SK-N-SH (cell line): ENCODE measurements at places on chromosomes 12 and 14.
A peak's percentile ranks its signal among the peaks of the same experiment; 100 is the strongest.

DNA sequence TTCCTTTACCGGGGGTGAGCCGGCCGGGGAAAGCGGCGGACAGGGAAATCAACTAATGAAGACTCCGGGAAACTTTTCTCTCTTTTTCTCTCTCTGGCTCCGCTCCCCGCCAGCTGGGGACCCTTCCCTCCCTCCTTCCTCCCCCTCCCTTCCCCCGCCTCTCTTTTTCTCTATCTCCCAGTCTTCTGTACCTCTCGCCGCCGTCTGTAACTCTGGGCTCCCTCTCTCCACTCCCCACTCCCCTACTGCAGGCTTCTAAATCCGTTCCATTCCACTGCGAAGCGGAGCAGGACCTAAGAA is 6.9 kb upstream of the HOXC11 start:
- no peak for DNase-seq

DNA sequence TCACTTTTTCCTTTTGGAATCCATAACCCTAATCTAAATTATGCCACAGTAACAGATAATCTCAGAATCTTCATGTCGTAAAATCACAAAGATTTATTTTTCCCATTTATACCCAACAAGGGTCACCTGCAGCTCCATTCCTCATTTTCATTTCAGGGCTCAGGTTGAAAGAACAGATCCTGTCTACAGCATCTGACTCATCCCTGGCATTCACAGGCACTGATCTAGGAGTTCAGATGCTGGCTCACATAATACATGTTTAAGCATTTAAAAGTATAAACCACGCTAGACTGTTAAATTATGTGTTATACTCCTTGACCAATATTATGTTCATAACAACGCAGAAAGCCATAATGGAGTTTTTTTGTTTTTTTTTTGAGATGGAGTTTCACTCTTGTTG is 58.3 kb downstream of the STON2 start:
- no peak for DNase-seq

GRCh38 chr14:94548999-94549985 is 11.9 kb upstream of the SERPINA4 start:
- DNase-seq = peak; percentile 66

DNA sequence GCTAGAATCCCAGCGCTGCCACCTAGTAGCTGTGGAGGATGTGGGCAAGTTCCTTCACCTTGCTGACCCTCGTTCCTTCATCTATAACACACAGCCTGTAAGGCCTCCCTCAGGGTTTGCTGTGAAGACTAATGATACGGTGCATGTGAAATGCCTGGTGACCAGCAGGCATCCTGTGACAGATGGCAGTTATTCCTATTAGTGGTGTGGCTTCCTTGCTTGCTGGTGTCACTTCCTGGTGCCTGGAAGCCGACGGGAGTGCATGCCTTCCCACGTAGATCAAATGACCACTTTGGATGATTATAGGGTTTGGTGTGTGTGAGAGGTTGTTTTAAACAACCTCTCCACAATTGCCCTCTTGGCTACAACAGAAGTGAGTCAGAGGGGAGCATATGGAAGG is 894.9 kb downstream of the VRK1 start:
- no peak for DNase-seq

- DNase-seq = no peak
These were observed 23.5 kb downstream of the SIX6 start for GRCh38 chr14:60532442-60532841.

DNA sequence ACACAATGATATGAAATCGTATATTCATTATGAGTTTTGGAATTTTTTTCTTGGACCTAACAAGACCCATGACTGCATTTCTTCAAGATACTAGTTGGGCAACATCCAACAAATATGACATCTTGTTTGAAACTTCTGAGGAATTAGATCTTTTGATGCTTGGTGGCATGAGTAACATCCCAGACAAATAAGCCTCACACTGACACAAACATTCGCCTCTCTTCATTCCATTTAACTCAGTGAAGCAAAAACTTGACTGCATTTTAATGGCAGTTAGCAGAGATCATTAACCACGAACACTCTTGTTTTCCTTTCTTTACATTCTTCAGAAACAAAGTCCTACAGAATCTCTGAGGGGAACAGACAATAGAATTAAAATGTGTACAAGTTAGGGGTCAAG is 758.3 kb downstream of the C12orf50 start:
- DNase-seq = no peak

DNA sequence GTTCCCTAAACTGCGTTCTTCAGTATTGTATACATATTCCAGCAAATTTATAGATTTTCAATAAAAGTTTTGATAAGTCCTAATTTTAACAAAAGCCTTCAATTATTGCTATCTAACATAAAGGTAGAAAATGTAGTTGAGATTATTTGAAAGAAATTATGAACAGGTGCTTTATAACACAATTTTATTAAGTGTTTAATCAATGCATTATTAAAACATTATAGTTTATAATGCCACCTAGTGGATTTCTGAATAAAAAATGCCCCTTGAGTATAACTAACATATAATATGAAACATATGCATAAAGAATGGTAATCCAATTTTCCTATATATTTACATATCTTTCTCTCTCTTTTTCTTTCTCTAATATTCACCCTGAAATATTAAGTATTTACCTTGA is 515.3 kb downstream of the SLC6A15 start:
- DNase-seq = peak; percentile 6

DNA sequence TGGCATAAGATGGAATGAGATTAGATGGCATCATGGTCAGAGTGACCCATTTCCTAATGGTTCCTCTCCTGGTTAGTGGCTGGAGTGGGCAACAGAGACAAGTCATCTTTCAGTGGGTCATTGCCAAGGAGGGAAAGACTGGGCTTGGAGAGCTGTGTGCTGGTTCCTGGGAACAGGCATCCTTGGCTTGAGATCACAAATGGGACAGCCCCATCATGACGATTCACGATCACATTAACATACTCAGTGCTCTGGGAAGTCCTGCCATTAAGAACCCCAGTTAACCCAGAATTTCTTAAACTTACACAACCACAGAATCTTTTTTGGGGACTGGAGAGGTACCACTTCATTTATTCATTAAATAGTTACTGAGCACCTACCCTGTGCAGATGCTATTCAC is 27.3 kb downstream of the CHST11 start:
- no peak for DNase-seq

GRCh38 chr14:54600717-54601109 is 33.8 kb downstream of the SAMD4A start:
- no peak for DNase-seq

DNA sequence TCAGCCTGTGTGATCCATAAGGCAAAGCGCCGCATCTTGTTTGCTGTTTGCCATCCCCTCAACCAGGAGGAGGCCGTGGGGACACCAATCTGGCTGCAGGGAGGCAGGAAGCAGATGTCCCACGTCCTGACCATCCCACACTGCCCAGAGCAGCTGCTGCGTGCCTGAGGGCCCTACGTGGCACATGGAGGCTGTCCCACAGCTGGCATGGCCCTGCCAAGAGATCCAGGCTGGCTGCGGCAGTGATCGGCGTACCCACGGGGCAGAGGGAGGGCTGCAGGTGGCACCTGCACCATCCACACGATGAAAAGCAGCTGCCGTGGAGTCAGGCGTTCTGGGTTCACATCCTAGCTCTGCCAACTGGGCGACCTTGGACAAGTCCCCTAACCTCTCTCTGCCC is 42.0 kb downstream of the NCOR2 start:
- DNase-seq = peak; percentile 75

- no peak for DNase-seq
These were observed 3.0 kb downstream of the FOXA1 start for GRCh38 chr14:37591941-37592481.

DNA sequence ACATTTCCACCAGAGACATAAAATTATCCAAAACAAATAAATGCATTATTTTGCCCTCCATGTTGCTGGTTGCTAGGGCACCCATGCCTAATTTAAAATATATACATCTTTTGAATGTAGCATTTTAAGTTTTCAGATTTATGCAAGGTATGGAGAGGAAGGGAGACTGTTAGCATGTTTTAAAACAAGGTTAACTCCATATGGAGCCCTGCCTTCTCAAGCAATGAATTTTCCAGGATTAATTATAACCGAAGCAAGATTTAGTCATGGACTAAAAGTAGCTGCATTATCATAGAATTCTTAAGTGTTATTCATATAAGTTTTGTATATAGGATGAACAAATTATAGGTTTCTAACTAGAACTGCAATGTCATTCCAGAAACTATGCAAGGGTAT is 37.2 kb downstream of the TRMT5 start:
- no peak for DNase-seq

GRCh38 chr14:23555533-23555881 is 564 bp upstream of the THTPA start:
- peak; percentile 74 for DNase-seq
